CD4-positive, alpha-beta T cell treated with Interleukin-12 subunit alpha and Interleukin-12 subunit beta, for 1 hour (primary cell): ENCODE measurements at places on chromosomes 3 and 15.

GRCh38 chr15:88571153-88571851, 24.8 kb upstream of the DET1 start:
- DNase-seq, result no peak

GRCh38 chr3:129087138-129087702, 26.6 kb downstream of the GP9 start:
- DNase-seq, result no peak

DNA sequence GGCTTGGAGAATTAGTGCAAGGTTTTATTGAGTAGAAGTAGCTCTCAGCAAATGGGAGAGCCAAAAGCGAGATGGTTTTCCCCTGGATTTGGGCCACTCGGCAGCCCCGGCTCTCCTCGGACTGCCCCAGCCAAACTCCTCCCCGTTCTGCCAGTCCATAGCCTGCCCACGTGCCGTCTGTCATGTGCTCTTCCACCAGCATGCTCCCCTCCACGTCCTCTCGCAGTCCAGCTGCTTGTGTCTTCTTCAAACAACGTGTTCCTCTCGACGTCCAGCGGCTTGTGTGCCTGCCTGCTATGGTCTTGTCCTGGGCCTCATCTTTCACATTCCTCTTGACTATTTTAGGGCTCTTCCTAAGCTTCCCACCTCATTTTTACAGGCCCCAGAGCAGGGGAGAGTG, 16.7 kb upstream of the SECISBP2L start:
- no peak for DNase-seq

DNA sequence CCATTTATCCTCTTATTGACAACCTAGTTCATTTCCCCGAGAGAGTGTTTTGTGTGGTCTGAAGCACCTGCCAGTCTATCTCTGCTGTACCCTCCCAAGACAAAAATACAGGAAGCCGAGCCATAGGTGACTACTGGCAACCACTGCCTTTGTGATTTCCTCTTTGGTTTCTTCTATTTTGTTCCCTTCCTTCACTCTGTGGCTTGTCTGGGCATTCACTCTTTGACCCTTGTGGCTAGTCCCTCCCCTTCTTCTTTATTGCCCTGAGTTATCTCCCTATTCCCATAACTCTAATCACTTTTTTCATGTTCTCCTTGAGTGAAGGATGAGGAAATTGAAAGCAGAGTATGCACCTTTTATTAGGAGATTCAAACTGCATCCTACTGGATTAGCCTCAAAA, at the start of gene ADGRG7:
Gene ADGRG7 (plus strand): TSS at position 297 of the 400 bp plus-strand sequence. CDS start 256 bp downstream, outside the sequence.
- no peak for DNase-seq

DNA sequence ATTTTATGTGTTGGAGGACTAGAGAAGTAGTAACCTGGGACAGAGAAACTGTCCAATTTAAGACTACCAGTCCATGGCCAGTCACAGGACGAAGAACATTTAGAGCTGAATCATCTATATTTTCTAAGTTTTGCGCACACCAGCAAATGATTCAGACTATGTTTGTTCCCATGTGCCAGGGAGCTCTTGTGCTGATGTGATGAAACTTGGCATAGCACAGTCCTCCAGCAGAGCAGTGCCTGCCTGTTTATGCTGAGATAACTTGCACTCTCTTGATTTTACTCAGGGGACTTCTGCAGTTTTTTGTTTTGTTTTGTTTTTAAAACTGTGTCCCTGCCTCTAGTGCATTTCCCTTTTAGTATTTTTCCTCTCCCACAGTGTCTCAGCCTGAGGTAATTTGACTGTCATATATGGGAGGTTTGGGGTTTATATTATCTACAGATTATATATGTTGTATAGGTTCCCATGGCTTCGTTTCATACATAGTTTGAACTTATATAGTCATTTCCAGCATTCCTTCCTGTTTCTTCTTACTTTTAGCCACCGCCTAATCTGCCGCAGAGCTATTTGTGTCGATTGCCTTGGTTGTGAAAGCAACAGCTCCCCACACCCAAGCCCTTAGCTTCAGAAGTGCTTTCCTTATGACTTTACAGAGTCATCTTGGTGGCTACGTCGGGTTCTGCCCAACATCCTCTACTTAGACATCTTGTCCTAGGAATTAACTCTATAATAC, 45.5 kb downstream of the PPM1L start:
- DNase-seq, result peak; percentile 44

DNA sequence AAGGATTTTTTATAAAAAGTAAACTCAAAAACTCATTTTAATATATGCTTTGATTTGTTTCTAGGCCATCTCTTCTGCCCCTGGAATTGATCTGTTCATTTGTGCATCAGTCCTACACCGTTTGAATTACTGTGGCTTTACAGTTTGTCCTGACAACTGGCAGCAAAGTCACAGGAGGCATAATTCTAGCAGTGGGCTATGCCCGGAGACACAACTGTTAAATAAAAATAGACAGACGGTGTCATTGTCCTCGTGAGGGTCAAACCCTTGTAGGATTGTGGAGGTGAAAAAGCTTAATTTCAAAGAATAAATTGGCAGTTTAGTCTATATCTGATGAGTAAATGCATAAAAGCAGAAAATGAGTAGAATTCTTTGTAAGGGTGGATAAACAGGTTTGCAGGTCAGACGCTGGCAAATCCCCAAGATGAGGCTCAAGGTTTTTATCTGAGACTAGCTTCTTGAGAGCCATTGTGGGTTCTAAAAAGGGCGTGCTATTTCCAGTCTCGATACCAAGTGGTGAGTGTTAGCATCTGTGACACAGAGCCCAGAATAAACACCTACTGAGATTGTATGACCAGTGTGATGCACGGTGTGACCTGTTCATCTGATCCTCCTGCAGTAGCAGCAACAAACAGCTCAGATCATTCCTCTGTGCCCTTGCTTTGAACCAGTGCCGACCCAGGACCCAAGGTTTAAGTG, 51.5 kb upstream of the SLCO3A1 start:
- no peak for DNase-seq

DNA sequence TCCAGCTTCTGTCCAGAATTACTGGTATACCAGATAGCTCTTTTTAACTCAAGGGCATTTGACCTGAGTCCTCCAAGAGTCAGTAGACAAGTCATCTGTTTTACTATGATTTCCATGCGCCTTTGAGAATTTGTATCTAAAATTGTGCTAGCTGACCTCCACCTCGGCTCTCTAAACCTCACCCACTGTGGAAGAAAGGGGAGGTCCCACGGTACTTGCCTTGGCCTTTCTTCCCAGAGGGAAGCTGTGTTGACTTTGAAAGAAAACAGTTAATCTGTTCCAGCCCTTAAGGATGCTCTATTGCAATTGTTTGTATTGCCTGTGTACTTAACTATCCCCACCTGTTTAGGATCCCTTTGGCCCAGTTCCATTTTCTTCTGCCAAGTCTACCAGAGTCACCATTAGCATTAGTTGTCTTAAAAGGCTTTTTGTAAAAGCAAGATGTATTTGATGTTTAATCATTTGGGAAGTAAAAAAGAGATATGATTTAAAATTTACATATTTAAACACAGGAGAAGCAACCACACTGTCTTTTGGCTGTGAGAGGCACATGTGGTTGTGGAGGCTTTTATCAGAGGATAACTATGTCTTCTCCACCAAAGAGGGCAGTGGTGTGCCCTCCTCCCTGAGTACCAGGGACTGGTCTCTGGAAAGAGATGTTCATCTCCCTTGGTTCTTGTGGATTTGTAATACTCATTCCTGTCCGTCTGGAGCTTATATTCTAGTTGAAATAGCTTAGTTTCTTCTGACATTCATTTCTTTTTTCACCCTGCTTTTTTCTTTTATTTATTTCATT, 88.8 kb downstream of the CRTC3 start:
- no peak for DNase-seq

- DNase-seq, result no peak
Measured at GRCh38 chr3:139304383-139304782, 39.4 kb upstream of the MRPS22 start.
